ENCODE measurements at places on chromosomes 7 and 10.

DNA sequence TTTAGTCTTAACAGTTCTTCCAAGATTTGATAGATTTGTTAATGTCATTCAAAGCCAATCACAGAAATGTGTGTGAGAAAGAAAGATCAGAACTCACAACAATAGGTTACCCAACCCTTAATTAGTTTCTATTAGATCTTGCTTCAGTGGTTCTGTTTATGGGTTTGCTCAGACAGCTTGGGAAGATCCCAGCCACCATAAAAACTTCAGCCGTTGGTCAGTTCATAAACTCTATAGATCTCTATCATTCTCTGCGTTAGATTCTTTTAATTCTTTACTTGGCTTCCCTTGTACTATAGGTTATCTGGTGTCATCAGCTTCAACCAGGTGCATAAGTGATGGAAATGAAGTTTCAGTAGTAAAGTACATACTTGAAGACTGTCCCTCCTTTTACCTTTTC, 54.4 kb downstream of the ZNF277 start:
- no peak for DNase-seq

GRCh38 chr10:119777686-119778085, 51.8 kb downstream of the INPP5F start:
- no peak for DNase-seq

DNA sequence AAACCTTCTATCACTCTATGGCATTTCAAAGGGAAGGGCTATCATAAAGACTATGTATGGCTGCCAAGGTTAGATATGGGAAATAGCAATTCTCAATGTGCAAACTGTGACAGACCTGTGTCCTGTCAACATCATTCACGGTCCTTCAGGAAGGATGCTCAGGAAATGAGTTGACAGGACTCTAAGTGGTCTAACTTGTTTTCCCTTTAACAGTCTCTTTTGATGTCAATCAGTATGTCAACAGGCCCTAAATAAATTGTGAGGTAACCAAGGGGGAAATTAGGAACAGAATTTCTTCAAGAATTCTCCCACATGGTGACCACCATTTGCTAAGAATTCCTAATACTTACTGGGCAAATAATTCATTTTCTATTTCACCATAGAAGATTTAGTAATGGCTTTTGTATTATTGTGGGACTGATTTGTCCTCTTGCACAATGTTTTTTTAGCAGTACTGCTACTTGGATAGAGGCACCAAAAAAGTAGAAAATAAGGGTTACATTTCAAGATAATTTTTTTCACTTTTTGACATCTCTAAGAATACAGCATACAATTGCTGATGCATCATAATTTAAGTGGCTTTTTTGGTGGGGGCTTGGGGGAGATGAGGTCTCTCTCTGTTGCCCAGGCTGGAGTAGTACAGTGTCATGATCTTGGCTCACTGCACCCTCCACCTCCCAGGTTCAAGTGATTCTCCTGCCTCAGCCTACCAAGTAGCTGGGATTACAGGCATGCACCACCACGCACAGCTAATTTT, 275.8 kb downstream of the CACNA2D1 start:
- no peak for DNase-seq

DNA sequence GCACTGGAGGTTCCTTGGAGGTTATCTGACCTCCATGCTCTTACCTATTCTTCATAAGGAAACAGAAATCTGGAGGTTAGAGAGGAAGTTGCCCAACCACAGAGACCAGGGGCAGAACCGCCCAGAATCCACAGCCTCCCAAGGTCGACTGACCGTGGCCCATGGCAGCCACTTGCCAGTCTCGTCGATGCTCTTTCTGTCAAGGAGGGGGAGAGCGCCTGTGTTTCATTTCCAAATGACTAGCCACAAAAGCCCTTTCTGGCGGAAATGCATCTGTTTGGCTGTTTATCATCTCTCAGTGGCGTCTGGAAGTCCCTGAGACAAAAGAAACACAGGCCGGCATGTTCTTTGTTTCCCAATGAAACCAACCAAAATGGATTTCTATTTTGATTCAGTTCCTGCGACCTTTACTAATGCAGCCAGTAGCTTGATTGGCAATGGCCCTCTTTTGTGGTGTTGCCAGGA, 2.9 kb downstream of the RAMP3 start:
- DNase-seq: no peak

- DNase-seq: peak; percentile 57
Measured at GRCh38 chr10:132392811-132393694, 3.9 kb upstream of the PWWP2B start.

- peak; percentile 16 for DNase-seq
Measured at GRCh38 chr10:72800000-72800740, 93.4 kb upstream of the OIT3 start.

DNA sequence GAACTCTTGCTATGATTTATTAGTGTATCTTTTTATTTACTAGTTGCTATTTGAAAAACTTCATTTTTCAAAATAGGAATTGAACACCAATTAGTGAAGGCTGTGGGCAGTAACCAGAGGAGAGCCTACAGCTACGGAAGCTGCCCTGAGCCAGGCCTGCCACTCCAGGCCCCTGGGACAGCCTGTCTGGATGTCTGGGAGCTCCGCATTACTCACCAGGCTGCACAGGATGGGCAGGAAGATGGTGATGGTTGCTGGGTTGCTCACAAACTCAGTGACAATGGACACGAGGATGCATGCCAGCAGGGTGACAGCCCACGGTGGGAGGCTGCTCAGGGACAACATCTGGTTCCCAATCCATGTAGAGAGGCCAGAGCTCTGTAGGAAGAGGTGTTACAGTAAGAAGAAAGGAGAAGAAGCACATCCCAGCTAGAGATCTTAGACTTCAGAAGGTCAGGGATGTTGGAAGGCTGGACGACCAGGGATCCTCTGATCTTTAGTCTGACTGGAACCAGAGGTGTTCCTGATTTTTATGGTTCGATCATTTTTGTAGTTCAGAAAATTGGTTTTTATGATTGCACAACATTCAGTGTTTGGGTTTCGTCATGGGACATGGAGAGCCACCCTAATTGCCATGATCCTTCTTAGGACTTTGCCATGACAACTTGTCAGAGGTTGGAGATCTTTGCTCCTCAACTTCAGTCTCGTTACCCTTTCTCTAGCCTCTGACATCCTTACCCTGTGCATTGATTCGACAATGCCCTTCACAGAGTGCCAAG, 23.2 kb downstream of the STMP1 start:
- DNase-seq: peak; percentile 52

DNA sequence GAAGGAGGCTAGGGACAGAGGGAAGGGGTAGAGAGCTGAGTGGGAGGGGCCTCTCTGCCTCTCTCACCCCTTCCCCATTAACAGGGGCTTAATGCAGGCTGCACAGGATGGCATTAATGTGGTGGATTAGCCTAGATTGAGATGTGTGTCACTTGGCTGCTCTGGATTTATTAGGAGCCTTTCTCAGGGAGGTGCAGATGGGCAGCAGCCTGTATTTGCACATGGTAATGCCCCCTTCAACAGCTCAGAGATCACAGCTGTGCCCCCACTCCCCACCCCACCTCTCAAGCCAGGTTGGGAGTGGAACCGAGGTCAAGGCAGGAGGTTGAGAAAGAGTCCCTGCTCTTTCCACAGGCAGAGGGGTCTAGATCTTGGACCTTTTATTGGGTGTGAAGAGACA, 7.3 kb downstream of the PITX3 start:
- DNase-seq: no peak

GRCh38 chr7:95101422-95101821, 194.0 kb downstream of the PPP1R9A start:
- DNase-seq: no peak

- no peak for DNase-seq
Measured at GRCh38 chr10:123665491-123666286, 466 bp upstream of the GPR26 start.

DNA sequence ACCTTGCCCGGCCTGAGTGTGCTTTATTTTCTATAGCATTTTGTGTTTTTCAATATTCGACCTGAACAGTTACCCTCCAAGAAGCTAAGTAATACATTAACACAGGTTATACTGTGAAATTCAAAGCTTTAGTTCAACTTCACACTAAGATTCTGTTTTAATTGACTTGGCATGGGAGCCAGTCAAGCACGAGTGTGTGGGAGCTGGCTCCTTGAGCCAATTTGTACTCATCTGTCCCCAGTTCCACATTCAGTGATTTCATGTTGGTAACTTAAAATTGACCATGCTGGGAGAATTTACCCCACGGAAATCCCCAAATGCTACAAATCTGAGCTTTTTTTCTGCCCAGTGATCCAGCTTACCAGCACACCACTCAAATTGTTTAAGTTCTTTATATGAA, 20.3 kb downstream of the TSPAN12 start:
- no peak for DNase-seq

GRCh38 chr10:101322266-101323108, 31.5 kb upstream of the BTRC start:
- no peak for DNase-seq

DNA sequence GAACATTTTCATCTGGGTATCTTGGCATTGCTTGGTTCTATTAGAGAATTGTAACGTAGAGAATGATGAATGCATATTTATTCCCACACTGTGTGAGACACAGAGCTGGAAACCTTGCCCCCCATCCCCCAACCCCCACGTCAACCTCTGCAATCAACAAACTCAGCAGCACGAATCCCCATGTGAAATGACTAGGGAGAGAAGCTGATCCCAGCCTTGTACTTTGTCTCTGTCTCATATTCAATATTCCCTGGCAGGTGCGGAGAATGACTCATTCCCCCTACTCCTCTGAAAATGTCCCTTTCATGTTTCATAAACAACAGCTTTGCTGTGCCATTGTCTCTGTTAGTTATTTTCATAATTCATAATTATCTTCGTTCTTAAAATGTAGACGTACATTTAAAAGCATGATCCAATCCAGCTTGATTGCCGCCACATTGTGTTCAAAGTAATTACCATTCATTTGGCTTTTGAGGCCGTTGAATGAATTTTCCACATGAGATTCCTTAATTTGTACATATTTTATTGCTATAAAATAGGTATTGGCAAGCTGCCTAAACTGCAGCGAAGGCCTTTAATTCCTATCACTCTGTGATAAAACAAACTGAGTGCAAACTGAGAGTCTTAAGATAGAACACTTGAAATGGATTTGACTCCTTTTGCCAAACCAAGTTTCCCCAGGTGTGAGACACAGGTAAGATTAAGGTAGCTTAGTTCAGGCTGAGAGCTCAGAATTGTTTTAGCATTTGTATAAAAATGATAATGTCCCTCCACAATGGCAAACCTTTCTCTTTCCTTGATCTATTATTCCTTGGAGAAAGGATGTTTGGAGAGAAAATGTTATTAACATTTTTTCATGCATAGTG, 920.2 kb downstream of the TYW1 start:
- no peak for DNase-seq

DNA sequence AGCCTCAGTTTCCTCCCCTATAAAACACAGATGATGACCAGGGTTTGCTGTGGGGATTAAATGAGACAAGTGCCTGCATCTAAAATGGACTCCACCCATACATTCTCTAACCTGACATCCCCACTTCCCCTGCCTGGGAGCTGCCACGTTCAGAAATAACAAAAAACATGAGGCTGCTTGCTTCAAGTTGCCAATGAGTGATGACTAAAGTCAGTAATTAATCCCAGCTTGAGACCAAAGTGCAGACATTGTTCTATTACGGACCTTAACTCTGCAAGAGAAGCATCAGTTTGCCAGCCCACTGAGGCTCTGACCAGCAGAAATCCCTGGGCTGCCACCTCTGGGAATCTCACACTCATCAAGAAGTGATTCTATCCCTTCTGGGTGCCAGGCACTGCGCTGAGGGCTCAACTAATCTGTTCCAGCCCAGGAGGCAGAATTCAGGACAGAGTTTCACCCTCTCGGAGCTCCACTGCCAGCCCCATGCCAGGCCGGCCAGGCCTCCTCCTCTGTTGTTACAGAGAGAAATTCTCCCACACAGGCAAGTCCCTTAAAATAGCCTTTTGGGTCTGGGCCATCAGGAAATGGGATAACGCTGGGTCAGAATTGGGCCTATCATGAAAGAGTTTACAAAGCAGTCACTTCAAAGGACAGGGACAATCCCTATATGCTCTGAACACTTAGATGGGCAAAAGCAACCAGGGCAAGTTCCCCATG, 11.4 kb downstream of the SH3PXD2A start:
- peak; percentile 78 for DNase-seq

GRCh38 chr7:22351878-22352277, 5.1 kb downstream of the RAPGEF5 start:
- peak; percentile 27 for DNase-seq

GRCh38 chr10:49335364-49335972, 36.5 kb downstream of the C10orf71 start:
- no peak for DNase-seq

DNA sequence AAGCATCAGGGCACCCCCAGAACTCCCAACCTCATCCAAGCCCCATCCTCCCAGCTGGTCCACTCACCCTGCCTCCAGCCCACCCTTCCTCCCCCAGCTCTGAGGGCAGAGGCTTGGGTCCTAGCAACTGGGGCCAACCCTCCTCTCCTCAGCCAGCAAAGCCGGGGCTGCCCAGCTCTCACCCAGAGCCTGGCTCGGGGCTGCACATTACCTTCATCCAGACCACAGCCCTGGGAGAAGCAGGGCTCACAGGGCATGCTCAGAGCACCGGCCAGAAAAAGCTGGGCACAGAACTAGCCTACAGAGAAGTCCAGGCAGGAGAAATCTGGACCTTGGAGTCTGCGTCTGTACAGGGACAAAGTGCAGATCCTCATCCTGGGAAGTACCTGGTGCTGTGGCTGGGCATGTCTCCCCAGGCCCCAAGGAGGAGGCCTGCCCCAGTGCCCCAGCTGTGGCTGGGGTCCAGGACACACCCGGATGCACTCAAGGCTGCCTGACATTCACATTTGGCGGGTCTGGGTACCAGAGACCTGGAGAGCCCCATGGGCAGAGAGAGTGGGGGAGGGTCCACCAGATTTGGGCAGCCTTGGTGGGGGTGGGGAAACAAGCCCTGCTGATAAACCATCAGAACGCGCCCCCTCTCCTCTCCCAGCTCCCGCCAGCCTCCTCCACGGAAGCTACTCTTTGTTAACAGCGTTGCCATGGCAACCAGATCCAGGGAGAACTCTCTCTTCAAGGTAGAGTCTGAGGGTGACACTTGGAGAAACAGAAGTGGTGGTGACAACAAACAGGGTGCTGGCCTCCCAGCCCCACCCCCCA, 5.1 kb downstream of the RASGEF1A start:
- peak; percentile 11 for DNase-seq

GRCh38 chr10:124066126-124066700, 27.2 kb downstream of the CHST15 start:
- no peak for DNase-seq

GRCh38 chr7:18345641-18346234, 149.8 kb upstream of the HDAC9 start:
- DNase-seq: peak; percentile 36

DNA sequence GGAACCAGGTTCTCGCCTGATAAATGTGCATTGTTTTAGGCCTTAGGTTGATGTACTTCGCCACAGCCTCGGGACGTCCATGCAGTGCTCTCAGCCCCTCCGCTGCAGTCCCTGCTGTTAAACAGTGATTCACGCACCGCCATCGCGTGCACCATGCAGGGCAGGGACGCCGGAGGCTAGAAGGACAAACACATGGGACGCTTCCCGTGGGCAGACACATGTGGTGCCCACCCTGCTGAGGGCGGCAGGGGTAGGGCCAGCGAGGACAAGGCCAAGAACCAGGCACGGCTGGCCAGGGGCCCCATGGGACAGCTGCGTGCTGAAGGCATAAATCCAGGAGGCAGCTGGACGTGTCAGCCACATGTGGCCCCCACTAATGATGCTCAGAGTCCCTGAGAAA, 394.7 kb downstream of the PTPRN2 start:
- no peak for DNase-seq

Measured in AG20443 (cell line).